Hindlimb muscle (tissue), 1 donor: ENCODE measurements at places on chromosomes 5 and 9.

DNA sequence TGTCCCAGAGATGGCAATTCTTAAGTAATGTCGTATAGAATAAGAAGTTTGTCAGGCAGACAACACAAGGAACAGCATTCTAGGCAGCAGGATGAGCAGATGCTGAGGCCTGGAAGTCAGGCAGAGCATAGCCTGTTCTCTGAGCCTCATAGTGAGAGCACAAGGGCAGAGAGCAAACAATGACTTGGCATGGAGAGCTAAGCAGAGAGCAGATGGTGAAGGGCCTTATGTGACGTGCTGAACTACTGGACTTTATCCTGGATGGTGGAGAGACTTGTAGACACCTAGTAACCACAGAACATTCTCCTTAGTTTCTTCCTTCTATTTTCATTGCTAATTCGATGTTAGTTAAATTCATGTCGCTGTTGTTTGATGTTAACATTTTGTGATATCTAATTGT lies 60.1 kb downstream of the KCTD16 start:
- no peak for DNase-seq

DNA sequence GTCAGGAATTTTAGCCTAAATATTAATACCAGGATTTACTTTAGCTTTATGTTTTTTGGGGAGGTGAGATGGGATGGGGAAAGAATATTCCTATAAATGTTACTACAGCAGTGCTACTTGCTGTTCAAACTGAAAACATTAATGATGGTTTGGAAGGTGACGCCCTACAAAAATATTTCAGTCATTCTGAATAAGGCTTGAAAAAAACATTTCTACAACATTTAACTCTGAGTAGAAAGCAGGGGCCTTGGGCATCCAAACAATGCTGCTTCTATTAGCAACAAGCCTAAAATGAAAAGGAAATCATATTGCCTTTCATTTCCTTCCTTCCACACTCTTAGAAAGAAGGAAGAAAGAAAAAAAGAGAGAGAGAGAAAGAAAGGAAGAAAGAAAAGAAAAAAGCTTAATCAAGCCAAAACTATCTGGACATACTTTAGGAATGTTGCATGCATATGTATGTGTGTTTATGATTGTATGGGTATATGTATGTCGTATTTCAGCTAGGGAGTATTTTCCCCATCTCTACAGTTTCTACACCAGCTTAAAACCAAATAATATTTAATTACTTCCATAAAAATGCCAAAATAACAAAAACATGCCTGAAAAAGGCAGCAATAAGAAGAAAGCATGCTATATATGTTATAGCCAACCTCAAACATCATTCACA lies 16.3 kb upstream of the DAB2 start:
- no peak for DNase-seq

GRCh38 chr9:77826621-77827020 lies 178.5 kb upstream of the GNA14 start:
- no peak for DNase-seq

DNA sequence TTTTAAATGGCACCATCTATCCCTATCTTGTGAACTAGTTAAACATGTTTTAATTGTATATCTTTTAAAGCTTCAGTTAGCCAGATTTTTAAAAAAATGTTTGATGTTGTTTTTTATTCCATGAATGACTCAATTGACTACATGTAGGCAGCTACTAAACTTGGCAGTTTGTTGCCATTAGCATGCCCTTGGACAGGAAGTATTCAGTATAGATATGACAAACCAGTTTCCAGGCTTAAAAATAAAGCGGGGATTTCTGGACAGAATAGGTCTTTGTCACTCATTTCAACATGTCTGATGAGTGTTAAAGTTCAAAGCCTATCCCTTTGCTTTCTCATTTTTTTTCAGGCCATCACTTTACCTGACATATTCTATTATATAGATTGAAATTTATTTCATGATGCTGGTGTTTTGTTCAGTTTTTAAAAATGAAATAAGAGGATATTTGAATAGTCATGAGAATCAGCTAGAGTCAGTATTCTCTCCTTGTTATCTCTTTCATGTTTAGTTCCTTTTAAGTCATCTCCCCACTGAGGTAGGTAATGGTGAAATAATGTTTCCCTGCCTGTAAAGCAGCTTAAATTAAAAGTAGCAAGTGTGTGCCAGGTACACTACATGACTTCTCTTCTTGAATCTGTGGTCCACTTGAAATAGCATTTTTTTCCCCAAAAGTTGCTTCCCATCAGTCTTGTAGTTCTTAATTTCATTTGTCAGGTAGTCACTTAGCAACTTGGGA lies 11.9 kb downstream of the TNFAIP8 start:
- no peak for DNase-seq

GRCh38 chr9:120708526-120709224 lies 5.6 kb downstream of the MEGF9 start:
- no peak for DNase-seq

DNA sequence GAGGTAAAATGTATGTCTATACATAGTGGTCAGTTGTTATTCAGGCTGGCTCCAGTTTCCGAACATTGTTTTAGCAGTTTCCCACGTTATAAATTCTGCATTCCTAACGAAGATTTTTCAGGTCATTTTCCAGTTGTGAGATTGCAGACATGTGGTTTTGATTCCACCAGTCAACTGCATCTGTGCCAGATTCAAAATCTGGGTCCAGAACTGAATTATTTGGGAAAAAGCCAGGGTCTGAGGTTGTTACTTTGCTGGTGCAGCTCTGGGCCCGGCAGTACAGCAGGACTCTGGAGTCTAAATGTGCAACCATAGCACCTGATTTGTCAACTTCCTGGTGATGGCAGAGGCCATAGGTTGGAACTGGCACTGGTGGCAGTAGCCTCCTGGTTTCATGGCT lies 105.7 kb upstream of the MEGF10 start:
- DNase-seq: peak; percentile 25

GRCh38 chr5:80140496-80140895 lies 105.3 kb downstream of the THBS4 start:
- no peak for DNase-seq

- no peak for DNase-seq
Observed at GRCh38 chr5:36017004-36017403, 25.8 kb upstream of the UGT3A1 start.

DNA sequence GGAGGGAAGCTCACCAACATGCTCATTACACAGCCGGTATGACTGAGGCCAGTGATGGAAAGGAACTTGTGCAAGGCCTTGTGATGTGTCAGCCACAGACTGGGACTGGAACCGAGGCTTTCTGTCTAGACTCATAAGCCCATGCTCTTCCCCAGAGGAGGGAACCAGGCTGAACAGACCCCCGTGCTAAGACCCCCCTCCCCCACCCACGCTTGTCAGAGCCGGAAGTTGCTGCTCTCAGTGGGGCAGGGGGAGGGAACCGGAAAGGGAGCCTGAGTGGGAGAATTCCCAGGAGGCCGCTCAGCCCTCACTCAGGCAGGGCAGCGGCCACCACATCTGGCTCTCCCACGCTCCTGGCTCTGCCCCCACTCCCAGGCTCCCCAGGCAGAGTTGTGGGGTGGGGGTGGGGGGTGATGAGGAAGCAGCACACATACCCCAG lies 4.1 kb upstream of the PDGFRB start:
- no peak for DNase-seq

DNA sequence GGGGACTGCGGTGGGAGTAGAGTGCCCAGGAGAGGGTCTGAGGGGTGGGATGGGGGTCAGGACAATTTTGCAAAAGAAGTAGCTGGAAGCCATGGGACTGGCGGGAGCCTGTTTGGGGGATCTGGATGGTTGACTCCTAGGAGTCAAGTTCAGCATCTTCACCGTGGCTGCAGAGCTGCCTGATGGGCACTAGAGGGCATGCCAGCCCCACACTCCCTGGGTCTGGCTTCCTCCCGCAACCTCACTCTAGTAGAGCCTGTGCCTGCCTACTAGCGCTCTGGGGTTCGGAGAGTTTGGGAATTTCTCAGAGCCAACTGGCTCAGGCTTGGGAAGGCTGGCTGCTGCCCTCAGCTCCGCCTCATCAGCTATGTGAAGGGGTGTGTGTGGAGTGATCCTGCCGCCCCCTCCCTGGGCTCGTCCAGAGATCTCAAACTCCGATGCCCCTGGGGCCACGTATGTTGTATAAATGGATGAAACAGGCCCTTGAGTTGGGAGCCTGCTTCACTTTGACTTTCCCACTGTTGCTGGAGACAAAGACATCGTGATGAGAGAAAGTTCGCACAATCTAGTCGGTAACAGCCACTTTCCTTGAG lies 10.8 kb downstream of the TSPAN17 start:
- peak; percentile 59 for DNase-seq

- DNase-seq: no peak
Observed at GRCh38 chr5:149550594-149551226, 529 bp downstream of the CSNK1A1 start.

DNA sequence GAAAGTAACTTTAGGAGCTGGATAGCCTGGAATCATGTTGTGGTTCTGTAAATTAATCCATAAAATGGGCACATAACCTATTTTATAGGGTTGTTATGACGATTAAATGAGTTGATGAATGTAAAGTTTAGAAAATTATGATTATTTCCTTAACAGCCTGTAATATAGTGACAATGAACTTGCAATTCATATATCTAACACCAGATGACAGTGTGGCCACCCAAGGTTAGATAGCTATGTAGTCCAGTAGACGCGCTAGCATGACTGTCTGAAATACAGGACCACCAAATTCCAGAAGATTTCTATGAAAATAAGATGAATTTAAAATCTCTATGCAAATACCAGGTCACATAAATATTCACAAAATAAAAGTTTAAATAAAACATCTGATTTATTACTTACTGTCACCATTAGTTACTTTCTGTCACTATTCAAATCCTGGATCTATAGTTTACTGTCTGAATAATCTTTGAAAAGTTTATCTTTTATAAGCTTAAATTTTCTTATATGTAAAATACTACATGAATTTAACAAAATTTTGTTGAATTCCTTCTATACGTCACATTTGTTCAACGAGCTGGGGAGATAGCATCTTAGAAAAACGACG lies 26.1 kb upstream of the MACIR start:
- no peak for DNase-seq

DNA sequence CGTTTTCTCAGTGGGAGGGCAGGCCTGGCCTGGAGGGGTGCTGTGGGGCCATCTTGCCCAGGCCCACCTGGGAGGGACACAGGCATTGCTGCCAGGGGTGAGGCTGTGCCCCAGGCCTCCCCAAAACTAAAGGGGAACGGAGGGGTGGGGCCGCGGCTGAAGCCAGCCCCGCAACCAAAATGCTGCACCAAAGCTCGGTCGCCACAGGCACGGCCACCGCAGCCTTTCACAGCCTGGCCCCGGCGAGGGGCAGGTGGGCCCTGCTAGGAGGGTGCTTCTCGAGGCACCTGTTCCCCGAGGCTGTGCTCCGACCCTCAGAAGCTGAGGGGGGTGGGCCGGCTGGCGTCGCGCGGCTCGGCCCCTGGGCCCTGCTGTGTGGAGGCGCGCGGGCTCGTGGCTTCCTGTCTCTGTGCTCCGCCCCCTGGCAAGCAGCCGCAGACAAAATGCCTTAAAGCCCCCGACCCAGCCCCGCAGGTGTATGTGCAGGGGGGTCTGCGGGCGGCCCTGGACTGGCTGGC lies 57.6 kb downstream of the JAK2 start:
- DNase-seq: no peak

- no peak for DNase-seq
Observed at GRCh38 chr5:132483101-132483500, 7.5 kb downstream of the IRF1 start.

- no peak for DNase-seq
Observed at GRCh38 chr5:151570512-151571269, 20.4 kb downstream of the FAT2 start.

- peak; percentile 29 for DNase-seq
Observed at GRCh38 chr9:16074963-16075362, 522.1 kb downstream of the CCDC171 start.

- no peak for DNase-seq
Observed at GRCh38 chr9:33880211-33881089, 63.5 kb downstream of the UBE2R2 start.

DNA sequence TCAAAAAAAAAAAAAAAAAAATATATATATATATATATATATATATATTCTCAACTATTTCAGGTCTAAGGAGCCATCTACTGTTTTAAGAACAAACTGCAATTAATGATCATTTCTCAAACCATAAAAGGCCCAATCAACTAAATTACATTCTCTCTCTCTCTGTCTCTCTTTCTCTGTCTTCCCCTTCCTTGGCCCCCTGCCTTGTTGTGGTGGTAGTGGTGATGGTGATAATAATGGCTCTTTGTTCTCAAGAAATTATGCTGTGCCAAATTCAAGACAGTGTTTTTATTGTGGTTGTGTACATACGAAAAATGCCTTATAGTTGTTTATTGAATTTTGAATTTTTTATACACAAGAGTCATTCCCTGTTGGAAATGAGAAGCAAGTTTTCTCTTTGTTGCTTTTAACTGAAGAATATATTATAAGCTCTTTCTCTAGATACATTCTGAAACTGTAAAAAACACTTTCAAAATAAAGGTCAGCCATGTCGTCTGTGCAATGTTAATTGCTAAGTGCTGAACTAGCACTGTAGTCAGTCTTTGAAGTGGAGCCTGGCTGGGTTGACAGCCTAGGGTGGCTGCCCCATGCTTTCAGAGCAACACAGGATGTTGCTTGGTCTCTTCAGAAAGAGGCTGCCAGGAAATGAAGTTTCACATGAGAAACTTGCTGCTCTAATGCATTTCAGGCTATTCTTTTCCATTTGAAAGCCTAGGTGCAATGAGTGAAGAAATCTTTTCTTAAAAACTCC lies 96.0 kb downstream of the HINT1 start:
- no peak for DNase-seq

DNA sequence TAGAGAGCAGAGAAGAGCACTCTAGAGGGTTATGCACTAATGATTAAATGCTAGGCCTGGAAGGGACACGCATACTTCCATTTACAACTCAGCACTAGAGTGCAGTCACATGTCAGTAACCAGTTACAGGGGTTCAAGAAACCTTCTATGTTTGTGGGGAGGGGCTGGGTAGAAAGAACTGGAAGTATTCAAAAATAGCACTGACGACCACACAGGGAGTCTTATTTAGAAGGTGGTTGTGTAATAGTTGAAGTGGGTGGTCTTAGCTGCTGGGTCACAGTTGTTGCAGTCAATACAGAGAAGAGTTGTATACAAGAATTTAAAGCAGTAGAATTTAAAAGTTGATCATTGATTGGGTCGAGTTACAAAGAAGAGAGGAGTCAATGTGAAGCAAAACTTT lies 15.4 kb downstream of the AOPEP start:
- no peak for DNase-seq

DNA sequence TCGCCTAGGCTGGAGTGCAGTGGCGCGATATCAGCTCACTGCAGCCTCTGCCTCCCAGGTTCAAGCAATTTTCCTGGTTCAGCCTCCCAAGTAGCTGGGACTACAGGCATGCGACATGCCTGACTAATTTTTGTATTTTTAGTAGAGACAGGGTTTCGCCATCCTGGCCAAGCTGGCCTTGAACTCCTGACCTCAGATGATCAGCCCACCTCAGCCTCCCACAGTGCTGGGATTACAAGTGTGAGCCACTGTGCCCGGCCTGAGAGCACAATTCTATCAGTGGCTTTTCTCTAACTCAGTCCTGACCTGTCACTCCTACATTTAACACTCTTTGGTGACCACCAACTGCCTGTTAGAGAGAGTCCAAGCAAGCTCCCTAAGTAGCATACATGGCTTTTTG lies 82.7 kb upstream of the SPOCK1 start:
- no peak for DNase-seq
